ENCODE measurements at places on chromosomes 5 and 9. TPM values are rescaled to one million over a fixed set of nuclear protein-coding genes. Genes with fewer than 3 reads are reported as not detected.

The IRX4 gene
- total RNA-seq: 26.8 TPM

The OMD gene
- total RNA-seq: 10.3 TPM

The FIBCD1 gene
- total RNA-seq: not detected

The PPP2R2B gene
- total RNA-seq: 6.6 TPM

The ANKRD18A gene
- 1.5 TPM for total RNA-seq

The RNF183 gene
- total RNA-seq: not detected

The DMRT2 gene
- total RNA-seq: 2.5 TPM

The GFPT2 gene
- total RNA-seq: 47.9 TPM

The PTGS1 gene
- total RNA-seq: 12.0 TPM

The EQTN gene
- not detected for total RNA-seq

The PHF19 gene
- total RNA-seq: 44.9 TPM

The PPP1R26 gene
- 7.9 TPM for total RNA-seq

The PCDHA9 gene
- total RNA-seq: 0.25 TPM

The FOXD4L4 gene
- total RNA-seq: not detected

The RNF180 gene
- 14.0 TPM for total RNA-seq

The CDH10 gene
- total RNA-seq: 0.74 TPM

The ECM2 gene
- total RNA-seq: 10.8 TPM

GRCh38 chr9:8558176-8558575 lies 758.6 kb upstream of the DMAC1 start:
- DNase-seq: no peak
- H3K36me3 ChIP-seq: no peaks in the 10 kb centered on the region
- H3K4me1 ChIP-seq: peaks cover 7% of the 10 kb centered on the region
- H3K27me3 ChIP-seq: no peaks in the 10 kb centered on the region
- H3K27ac ChIP-seq: no peak overlapping the region

DNA sequence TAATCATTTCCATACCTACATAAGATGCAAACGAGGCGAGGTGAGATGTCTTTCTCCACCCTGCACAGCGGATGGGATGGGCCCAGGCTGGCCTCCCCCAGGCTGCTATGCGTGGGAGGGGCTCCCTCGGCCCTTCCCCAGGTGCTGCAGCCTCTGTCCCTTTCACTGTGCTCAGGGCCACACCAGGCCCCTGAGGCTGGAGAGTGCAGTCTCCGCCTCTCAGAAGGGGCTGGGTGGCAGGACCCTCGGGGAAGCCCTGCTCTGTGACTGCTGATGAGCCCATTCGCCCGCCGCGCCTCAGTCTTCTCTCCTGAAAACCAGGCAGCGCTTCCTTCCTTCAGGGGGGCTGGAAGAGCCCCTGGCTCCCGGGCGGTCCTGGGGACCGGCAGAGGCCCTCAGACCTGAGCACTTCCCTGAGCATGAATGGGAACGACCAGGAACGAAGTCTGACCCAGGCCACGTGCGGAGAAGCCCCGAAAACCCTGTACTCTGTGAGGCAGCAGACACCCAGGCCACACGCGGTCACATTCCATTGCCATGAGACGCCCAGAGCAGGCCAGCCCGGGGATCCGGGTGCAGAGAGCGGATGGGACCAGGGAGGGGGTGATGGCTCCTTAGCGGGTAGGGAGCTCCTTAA lies 21.9 kb upstream of the NOTCH1 start:
- peaks cover 75% of the 10 kb centered on the region for H3K4me1 ChIP-seq
- no peaks in the 10 kb centered on the region for H3K36me3 ChIP-seq
- no peaks in the 10 kb centered on the region for H3K27me3 ChIP-seq
- no peak for DNase-seq
- peak overlapping the region; percentile 90 for H3K27ac ChIP-seq

DNA sequence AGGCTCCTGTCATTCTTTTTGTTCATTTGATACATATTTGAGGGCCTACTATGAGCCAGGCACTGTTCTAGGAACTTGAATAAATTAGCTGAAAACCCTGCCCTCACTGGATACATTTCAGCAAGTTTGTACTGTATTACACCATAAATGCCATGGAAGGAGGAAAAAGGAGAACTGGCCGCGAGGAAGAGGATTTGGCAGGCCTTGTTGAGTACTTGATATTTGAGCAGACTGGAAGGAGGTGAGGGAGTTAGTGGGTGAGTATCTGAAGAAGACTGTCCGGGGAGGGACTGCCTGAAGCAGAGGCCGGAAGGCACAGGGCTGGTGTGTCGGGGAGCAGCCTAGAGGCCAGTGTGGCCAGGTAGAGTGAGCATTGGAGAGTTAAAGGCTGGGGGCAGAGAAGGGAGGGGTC lies 4.5 kb downstream of the SNX30 start:
- H3K4me1 ChIP-seq: peaks cover 59% of the 10 kb centered on the region
- H3K36me3 ChIP-seq: no peaks in the 10 kb centered on the region
- peak overlapping the region; percentile 16 for H3K27ac ChIP-seq
- no peak overlapping the region for H3K4me3 ChIP-seq

- no peak for DNase-seq
- no peaks in the 10 kb centered on the region for H3K27me3 ChIP-seq
- H3K4me3 ChIP-seq: no peak overlapping the region
Observed at GRCh38 chr9:81656004-81656403, 33.3 kb downstream of the TLE1 start.

- no peak overlapping the region for H3K4me3 ChIP-seq
- no peaks in the 10 kb centered on the region for H3K27me3 ChIP-seq
- no peaks in the 10 kb centered on the region for H3K4me1 ChIP-seq
Observed at GRCh38 chr5:56106837-56107236, 112.1 kb upstream of the IL6ST start.

DNA sequence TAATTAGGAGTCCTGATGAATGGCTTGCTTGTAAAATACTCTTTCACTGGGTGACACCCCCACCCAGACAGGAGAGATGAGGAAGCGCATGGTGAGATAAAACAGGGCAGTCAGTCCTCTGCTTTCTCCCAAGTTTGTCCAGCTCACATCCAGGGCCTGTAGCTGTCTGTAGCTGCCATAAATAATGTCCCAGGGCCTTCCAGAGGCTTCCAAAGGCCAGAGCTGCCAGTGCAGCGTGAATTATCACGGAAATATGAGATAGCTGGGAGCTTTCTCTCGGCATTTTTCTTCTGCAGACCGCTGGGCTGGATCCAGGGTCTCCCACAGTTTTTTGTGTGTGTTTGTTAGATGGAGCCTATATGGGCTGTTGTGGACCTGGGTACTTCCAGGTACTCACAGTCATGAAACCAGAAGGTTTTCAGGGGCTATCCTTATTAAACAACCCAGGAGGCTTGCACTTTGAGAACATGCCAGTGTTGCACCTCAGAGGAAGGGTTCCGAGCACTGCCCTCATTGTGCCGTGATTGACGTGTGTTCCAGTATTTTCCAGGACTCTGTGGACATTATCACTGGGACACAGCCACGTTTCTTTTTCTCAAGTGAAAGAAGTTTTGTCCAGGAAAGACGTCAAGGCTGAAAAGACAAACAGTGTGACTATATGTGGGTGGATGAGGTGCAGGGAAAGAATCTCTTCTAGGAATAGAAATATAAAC lies 117.5 kb downstream of the FGF1 start:
- H3K4me1 ChIP-seq: no peaks in the 10 kb centered on the region
- no peak for DNase-seq
- H3K36me3 ChIP-seq: no peaks in the 10 kb centered on the region

GRCh38 chr9:37966412-37967013 lies 62.6 kb upstream of the SLC25A51 start:
- peaks cover 70% of the 10 kb centered on the region for H3K4me1 ChIP-seq
- no peak overlapping the region for H3K4me3 ChIP-seq
- DNase-seq: no peak

DNA sequence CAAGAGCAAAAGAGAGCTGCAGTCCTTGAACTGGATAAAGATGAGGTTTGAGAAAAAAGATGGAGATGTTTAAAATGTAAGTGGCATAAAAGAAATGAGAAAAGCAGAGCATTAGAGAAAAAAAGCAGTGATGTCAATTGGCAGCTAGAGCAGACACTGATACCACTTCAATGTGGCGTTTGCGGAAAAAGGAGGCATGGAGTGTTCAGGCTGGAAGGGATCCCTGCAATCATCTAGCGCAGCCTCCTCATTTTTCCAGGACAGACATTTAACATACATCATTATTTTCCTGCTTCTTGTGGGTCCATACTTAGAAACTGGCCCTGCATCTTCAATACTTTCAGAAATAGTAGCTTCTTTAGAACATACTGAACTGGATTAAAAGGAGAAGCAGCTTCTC lies 563.8 kb downstream of the PTPRD start:
- H3K27me3 ChIP-seq: no peaks in the 10 kb centered on the region
- no peak for DNase-seq
- no peak overlapping the region for H3K4me3 ChIP-seq
- H3K36me3 ChIP-seq: no peaks in the 10 kb centered on the region
- H3K27ac ChIP-seq: no peak overlapping the region
- no peaks in the 10 kb centered on the region for H3K4me1 ChIP-seq

- H3K27me3 ChIP-seq: no peaks in the 10 kb centered on the region
- H3K4me1 ChIP-seq: peaks cover 24% of the 10 kb centered on the region
- H3K36me3 ChIP-seq: no peaks in the 10 kb centered on the region
- H3K27ac ChIP-seq: peak overlapping the region; percentile 69
- peak; percentile 95 for DNase-seq
- H3K4me3 ChIP-seq: no peak overlapping the region
Observed at GRCh38 chr9:16139774-16140173, 586.9 kb downstream of the CCDC171 start.

GRCh38 chr5:79936002-79936645 lies 54.9 kb downstream of the MTX3 start:
- no peak overlapping the region for H3K27ac ChIP-seq
- DNase-seq: no peak
- no peaks in the 10 kb centered on the region for H3K36me3 ChIP-seq
- no peaks in the 10 kb centered on the region for H3K4me1 ChIP-seq

- no peak overlapping the region for H3K27ac ChIP-seq
- no peaks in the 10 kb centered on the region for H3K4me1 ChIP-seq
- peak; percentile 27 for DNase-seq
- no peaks in the 10 kb centered on the region for H3K27me3 ChIP-seq
Observed at GRCh38 chr9:121831869-121832268, 180.4 kb downstream of the DAB2IP start.

DNA sequence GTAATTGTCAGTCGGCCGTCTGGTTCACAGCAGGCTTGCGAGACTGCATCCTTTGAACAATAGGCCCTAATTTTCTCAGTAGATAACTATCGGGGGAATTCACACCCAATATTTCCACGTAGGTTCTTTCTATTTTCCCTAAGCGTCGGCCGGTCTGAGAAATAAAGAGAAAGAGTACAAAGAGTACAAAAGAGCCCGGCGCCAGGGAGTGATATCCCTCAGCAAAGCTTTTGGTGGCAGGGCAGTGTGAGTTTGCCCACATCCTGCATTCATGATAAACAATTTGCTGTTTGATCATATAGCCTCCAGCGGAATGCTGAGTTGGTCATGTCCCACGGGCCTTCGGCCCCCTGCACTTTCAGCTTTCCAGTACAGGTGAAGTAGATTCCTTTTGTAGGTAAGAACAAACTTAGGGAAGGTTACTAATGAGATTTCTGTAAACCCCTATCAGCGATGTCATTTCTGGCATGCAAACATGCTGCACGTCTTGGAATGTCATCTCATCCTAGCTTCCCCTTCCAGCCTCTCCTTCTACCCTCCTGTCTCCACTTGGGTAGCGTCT lies 4.7 kb upstream of the PTGR1 start:
- DNase-seq: no peak
- no peaks in the 10 kb centered on the region for H3K27me3 ChIP-seq
- H3K4me1 ChIP-seq: no peaks in the 10 kb centered on the region
- no peak overlapping the region for H3K4me3 ChIP-seq
- no peak overlapping the region for H3K27ac ChIP-seq

GRCh38 chr5:145587710-145588109 lies 247.4 kb downstream of the PRELID2 start:
- no peak for DNase-seq
- H3K4me1 ChIP-seq: no peaks in the 10 kb centered on the region
- no peaks in the 10 kb centered on the region for H3K27me3 ChIP-seq
- H3K36me3 ChIP-seq: no peaks in the 10 kb centered on the region

DNA sequence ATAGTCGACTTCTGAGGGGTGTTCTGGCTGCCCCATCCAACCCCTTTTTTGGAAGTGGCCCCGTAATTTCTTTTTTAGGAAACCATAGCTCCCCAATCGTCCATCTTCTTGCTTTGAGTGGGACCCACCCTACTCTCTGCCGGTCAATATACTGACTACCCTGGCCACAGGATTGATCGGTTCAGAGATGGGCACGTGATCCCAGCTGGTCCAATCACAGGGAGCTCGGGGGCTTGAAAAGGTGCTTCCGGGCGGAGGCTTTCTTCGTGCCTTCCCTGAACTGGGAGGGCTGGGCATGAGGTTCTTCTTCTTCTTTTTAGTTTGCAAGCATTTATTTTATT lies 78.7 kb upstream of the SH3PXD2B start:
- no peaks in the 10 kb centered on the region for H3K27me3 ChIP-seq
- H3K4me3 ChIP-seq: no peak overlapping the region
- DNase-seq: peak; percentile 40
- no peak overlapping the region for H3K27ac ChIP-seq

- H3K4me3 ChIP-seq: no peak overlapping the region
- no peak for DNase-seq
- H3K27me3 ChIP-seq: no peaks in the 10 kb centered on the region
- no peaks in the 10 kb centered on the region for H3K36me3 ChIP-seq
- no peak overlapping the region for H3K27ac ChIP-seq
Observed at GRCh38 chr9:20205821-20206220, 416.5 kb downstream of the MLLT3 start.

GRCh38 chr5:51227963-51228470 lies 155.2 kb upstream of the ISL1 start:
- no peak overlapping the region for H3K27ac ChIP-seq
- H3K4me3 ChIP-seq: no peak overlapping the region
- no peak for DNase-seq
- H3K36me3 ChIP-seq: no peaks in the 10 kb centered on the region
- no peaks in the 10 kb centered on the region for H3K4me1 ChIP-seq

- no peaks in the 10 kb centered on the region for H3K36me3 ChIP-seq
- no peak overlapping the region for H3K4me3 ChIP-seq
- no peaks in the 10 kb centered on the region for H3K27me3 ChIP-seq
- no peak for DNase-seq
- no peaks in the 10 kb centered on the region for H3K4me1 ChIP-seq
- H3K27ac ChIP-seq: no peak overlapping the region
Observed at GRCh38 chr5:83102364-83102980, 25.1 kb downstream of the XRCC4 start.

GRCh38 chr9:93261735-93262523 lies 78.0 kb downstream of the WNK2 start:
- H3K27ac ChIP-seq: no peak overlapping the region
- H3K4me1 ChIP-seq: no peaks in the 10 kb centered on the region
- H3K36me3 ChIP-seq: no peaks in the 10 kb centered on the region

GRCh38 chr5:36882250-36882649 lies 5.7 kb downstream of the NIPBL start:
- no peak overlapping the region for H3K4me3 ChIP-seq
- H3K4me1 ChIP-seq: peaks cover 89% of the 10 kb centered on the region
- no peak overlapping the region for H3K27ac ChIP-seq

DNA sequence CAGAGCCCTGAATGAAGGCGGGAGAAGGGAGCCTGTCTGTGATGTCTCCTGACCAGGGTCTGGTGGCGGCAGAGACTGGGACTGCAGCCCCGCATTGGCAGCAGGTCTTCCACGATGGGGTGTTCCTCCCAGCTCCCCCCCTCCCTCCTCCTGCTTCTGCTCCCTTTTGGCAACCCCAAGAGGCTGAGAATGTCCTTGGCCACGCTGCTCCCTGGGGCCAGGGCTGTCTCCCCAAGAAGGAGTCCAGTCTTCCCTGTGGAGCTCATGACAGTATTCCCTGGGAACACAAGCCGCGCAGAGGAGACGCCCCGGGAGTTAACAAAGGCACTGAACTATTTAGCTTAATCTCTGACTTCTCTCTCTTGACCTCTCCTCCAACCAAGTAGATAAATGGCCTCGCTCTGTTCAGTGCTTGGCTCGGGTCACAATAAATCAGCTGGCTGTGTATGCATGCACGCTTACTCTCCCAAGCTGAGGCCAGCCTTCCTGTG lies 84.0 kb upstream of the NEURL1B start:
- no peak for DNase-seq
- no peaks in the 10 kb centered on the region for H3K27me3 ChIP-seq
- no peak overlapping the region for H3K4me3 ChIP-seq
- peaks cover 31% of the 10 kb centered on the region for H3K4me1 ChIP-seq

Data from vagina (tissue), 2 donors.